ENCODE measurements at places on chromosomes 3 and 15.

DNA sequence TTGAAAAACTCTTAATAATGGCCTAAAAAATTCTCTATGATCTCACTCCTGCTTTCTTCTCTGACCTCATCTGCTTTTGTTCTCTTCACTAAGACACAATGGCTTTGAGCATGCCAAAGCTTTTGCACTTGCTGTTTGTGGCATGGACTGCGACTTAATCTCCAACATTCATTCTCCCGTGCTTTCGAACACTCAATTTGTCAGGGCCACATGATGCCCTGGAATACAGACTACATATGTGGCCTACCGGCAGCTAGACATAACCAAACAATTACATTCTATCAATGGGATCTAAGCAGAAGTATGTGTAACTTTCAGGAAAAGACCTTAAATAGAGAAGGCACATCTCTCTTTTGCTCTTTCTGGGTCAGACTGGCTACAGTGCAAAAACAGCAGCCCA lies 506.5 kb downstream of the MAGI1 start:
- DNase-seq = no peak

GRCh38 chr3:189108735-189109134 lies 63.0 kb upstream of the TPRG1 start:
- no peak for DNase-seq

DNA sequence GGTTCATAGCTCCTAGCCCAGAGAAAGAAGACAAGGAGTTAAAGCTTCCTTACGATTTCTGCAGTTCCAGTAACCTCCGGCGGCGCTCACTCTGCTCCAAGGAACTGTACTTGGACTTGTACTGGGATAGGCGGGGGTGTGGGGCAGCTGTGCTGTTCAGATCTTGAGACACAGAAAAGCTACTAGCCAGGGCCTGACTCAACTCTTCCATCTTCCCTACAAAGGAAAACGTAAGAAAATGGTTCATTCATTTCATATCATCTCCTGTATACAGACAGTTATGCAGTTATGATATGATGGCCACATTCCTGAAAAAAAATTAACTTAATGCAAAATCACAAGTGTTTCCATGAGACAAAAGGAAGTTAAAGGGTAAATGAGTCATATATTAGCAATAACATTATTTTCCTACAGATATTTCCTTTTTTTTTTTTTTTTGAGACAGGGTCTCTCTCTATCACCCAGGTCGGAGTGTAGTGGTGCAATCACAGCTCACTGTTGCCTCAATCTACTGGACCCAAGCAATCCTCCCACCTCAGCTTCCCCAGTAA lies 4.6 kb downstream of the SNUPN start:
- no peak for DNase-seq

GRCh38 chr15:38038659-38039442 lies 104.4 kb downstream of the TMCO5A start:
- DNase-seq = no peak

GRCh38 chr3:46400000-46400734 lies 6.7 kb downstream of the CCR5AS start:
- DNase-seq = no peak

- no peak for DNase-seq
Observed at GRCh38 chr3:179599531-179599930, 4.9 kb downstream of the MRPL47 start.

All from stimulated activated CD8-positive, alpha-beta memory T cell treated with anti-CD3 and anti-CD28 coated beads, Interleukin-4, amount 100 ng/mL, for 1 hour (primary cell).